ENCODE measurements at places on chromosomes 1 and 21.

DNA sequence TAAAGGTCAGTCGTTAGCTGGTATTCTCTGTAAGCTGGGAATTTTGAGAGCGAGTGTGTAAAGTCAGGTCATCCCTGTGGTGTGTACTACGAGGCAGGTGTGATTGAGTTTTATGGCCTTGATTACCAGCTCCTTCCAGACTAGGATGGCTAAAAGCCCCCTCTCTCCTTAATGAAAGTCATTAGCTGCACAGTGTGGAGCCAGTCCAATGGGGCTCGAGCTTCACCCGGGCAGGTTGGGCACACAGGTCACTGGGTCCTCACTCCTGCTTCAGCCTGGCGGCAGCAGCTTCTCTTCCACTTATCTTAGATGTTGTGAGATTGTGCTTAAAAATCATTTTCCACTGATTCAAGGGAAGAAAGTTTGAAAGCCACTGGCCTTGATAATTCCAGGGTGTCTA, 3.0 kb downstream of the DMRTB1 start:
- DNase-seq: no peak

GRCh38 chr1:188668083-188668482, 1809.6 kb downstream of the BRINP3 start:
- no peak for DNase-seq

DNA sequence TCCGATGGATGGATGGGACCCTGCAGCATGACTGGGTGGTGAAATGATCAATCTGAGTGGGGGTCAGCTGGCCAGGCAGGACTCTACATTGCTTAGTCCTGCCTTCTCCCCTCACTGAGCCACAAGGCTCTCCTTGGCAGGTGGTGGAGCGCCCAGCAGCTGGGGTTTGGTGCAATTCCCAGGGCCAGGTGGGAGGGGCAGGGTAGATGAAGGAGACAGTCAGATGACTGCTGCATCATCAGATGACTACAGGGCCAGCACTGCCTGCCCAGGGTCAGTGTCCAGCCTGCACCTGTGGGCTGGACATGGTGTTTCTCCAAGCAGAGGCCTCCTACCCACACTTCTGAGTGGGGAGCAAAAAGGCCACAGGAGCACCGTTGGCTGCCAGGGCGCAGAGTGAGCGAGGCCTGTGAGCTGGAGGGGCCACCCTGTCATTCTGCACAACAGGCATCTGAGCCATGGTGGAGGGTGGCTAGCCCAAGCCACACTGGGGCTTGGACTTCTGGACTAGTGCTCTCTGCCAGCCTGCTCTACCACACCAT, 103.9 kb upstream of the EDN2 start:
- no peak for DNase-seq

- DNase-seq: peak; percentile 85
These were observed 36.6 kb upstream of the HMGN1 start for GRCh38 chr21:39385299-39386145.
